NCI-H69 (cell line): ENCODE measurements at places on chromosomes 7 and 10.

DNA sequence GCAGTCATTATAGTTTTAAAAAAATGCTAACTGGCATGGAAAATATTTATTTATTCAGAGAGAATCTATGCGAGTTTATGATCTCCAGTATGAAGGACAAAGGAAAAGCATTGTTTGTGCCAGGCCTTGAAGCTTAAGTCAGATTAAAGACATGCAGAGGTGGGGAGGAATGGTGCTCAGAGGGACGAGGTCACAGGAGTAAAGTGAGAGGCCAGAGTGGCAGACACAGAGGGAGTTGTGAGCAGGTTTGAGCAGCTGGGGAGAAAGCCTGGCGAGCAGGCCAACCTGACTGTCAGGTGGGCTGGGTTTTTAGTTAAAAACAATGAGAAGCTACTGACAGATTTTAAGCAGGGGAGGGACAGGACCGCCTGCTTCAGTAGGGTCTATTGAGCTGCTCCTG lies 6.8 kb upstream of the CCNY start:
- DNase-seq: no peak

DNA sequence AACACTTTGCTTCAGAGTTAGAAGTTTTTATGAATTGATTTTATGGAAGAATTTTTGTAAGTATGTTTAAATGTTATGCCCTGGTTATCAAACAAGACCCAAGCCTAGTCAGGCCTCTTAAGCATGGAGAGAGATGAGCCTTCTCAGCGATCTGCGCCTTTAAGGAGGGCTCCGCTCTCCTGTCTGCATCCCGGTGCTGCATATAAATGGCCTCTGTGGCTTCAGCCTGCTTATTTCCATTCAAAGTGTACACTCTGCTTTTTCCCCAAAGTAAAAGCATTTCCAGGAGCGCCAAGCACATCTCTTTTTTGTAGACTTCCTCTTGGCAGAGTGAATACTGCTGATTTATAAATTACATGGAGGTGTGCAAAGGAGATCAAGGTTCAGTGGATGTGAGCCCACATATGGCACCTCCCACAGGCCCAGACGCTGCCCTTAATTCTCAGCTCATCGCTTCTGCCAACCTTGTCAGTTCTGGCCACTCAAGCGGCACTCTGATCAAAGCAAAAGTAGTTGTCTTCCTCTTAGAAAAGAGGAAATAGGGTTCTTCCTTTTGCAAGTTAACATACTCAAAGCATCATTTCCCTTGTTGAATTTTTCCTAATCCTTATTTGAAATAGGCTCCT lies 70.0 kb upstream of the SFMBT2 start:
- DNase-seq: no peak

GRCh38 chr10:32379318-32379949 lies 32.5 kb upstream of the EPC1 start:
- DNase-seq: peak; percentile 74

GRCh38 chr10:65762311-65762710 lies 1163.5 kb upstream of the LRRTM3 start:
- no peak for DNase-seq

- DNase-seq: no peak
Measured at GRCh38 chr7:5872326-5872725, 8.3 kb upstream of the OCM start.

DNA sequence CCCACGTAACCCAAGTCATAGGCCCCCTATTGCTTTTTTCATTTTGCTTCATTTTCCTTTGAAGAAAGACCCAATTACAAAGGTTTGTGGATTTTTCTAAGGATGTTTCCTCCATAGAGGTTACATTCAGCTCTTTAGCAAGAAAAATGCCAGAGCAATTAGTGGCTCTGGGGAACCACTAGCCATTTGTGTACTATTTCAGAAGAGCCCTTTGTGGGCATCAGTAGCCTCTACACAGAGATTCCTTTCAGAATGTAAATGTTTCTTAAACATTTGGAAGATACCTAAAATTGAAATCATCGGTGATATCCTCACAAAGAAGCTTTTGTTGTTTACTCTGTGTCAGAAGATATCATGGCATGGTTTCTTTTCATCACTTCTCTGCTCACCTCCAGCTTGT lies 291.0 kb upstream of the KMT2E start:
- DNase-seq: no peak

GRCh38 chr10:87878664-87879459 lies 15.4 kb downstream of the PTEN start:
- DNase-seq: peak; percentile 8

DNA sequence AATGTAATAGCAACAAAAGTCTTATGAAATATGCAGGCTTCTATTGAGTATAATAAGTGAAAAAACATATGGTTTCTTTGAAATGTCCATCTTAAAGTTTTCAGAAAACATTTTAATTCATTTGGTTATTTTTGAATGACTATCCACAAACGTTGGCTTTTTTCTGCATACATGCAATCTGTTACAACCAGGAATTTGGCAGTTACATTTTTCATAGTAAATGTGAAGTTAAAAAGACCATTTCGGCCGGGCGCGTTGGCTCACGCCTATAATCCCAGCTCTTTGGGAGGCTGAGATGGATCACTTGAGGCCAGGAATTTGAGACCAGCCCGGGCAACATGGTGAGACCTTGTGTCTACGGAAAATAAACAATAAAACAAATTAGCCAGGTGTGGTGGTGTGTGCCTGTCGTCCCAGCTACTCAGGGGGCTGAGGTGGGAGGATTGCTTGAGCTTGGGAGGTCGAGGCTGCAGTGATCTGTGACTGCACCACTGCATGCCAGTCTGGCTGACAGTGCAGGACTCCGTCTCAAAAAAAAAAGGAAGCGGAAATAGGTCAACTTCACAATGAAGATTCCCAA lies 73.9 kb upstream of the NMT2 start:
- DNase-seq: peak; percentile 34

GRCh38 chr7:130349911-130350782 lies 5.5 kb downstream of the CPA5 start:
- peak; percentile 94 for DNase-seq

DNA sequence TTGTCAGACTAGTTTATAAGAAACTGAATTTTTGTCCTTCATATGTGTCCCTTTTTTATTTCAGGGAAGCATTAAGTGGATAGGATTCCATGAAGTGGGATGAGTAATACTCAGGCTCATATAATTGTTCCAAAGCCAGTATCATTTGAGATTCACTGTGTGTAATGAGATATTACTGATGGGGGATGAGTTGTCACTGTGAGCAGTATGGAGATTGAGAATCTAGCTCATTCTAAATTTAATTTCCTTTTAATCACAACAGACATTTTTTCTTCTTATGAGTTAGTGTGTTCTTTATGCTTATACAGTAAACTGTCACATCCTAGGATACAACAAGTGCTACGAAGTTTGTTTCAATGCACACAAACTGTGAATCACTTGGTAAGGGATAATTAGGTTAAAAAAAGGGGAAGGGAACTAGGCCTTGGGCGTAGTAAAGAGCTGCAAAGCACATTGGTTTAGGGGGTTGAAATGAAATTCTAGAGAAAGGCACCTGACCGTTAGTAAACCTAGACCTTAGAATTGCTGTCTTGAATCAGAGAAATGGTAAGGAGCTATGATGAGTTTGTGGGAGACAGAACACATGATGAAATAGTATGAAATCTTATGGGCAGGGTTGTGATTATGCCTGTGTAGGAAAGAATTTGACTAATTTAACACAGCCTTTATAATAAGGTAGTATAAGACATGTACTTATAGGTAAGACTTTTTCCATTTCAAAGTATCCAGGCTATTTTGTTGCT lies 153.4 kb downstream of the MLLT10 start:
- no peak for DNase-seq

GRCh38 chr7:67813621-67814292 lies 817.1 kb downstream of the TYW1 start:
- no peak for DNase-seq
